ENCODE measurements at places on chromosomes 2 and 18.
A peak's percentile ranks its signal among the peaks of the same experiment; 100 is the strongest.

GRCh38 chr2:44462934-44463849 is 101.4 kb downstream of the CAMKMT start:
- DNase-seq, result no peak

- DNase-seq, result no peak
Measured at GRCh38 chr2:41393621-41394020, 654.2 kb upstream of the PKDCC start.

DNA sequence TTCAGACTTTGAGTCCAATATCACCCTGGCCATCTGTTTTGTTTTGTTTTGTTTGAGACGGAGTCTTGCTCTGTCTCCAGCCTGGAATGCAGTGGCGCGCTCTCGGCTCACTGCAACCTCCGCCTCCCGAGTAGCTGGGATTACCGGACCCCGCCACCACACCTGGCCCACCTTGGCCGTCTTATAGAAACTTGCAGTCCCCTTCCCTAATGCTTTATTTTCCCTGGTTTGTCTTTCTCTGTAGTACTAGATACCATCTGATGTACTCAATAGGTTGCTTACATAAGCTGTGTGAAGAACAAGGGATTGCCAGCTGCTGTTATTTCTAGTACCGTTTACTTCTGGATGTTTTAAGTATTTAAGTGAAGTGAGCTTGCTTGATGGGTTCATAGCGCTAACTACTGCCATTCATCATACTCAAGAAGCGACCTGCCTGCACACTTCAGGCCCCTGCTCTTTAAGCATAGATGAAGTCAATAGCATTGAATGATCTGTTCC is 1.2 kb downstream of the RPL31 start:
- no peak for DNase-seq

- peak; percentile 18 for DNase-seq
Measured at GRCh38 chr18:9782073-9782857, 74.2 kb downstream of the RAB31 start.

GRCh38 chr18:63257453-63257852 is 62.1 kb downstream of the BCL2 start:
- no peak for DNase-seq

- DNase-seq, result peak; percentile 76
Measured at GRCh38 chr2:162297925-162298552, 20.4 kb downstream of the IFIH1 start.

All from amniotic stem cell (primary cell).